ENCODE measurements at places on chromosomes 1 and 21.
A peak's percentile ranks its signal among the peaks of the same experiment; 100 is the strongest.

- no peak for DNase-seq
Observed at GRCh38 chr1:57633881-57634280, 210.0 kb upstream of the DAB1 start.

- no peak for DNase-seq
Observed at GRCh38 chr1:55747408-55747841, 532.3 kb upstream of the USP24 start.

DNA sequence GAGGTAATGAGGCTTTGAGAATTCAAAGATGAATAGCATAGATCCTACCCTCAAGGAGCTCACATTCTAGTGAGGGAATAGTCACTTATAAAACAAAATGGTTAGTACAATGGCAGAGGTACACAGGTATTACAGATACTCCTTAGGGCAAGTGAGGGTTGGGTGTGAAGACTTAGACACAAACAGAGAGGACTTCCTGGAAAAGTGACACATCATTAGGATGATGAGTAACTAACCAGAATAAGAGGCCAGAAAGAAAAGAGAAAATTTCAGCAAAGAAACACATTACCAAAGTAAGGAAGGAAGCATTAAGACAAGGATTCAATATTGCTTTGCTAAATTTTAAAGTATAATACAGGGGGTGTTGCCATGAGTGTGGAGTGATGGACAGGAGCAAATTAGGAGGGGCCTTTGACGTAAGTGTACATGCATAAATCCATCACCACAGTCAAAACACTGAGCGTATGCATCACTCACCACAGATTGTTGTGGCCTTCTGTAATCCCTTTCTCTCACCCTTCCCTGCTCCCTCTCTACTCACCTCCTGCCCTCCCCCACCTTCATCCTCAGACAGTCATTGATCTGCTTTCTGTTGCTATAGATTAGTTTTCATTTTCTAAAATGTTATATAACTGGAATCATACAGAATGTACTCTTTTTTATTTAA, 7.9 kb downstream of the CD53 start:
- no peak for DNase-seq

DNA sequence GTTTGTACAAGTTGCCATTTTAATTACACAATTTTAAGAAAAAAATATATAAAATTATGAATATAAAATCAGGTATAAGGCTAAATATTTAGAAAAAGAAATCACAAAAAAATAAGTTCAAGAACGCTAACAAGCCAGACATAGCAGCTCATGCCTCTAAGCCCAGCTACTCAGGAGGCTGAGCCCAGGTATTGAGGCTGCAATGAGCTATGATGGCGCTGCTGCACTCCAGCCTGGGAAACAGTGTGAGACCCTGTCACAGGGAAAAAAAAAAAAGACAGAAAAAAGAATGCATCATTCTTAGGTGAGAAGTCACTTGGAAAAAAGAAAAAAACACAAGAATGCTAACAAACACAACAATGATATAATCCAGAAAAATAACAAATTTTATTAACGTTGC, 112.3 kb upstream of the PRDX6 start:
- no peak for DNase-seq

GRCh38 chr1:118217141-118217838, 32.3 kb upstream of the SPAG17 start:
- no peak for DNase-seq

DNA sequence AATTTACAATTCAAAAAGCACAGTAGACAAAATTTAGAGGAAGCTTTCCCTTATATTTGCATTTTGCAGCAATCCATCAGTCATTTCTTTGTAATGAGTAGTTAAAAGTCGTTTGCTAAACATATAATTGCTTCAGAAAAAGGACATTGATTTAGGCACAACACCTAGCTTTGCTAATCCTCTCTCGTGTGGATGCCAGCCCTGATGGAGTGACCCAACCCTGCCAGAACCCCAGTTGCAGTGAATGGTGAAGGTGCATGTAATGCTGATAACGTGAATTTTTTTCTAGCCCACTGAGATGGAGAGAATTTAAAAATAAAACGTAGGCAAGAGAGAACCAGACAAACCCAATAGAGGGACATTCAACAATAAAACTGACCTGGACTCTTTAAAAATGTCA, 263.4 kb downstream of the GRIK1 start:
- peak; percentile 86 for DNase-seq

GRCh38 chr1:241163363-241163762, 193.6 kb downstream of the RGS7 start:
- no peak for DNase-seq

- peak; percentile 37 for DNase-seq
Observed at GRCh38 chr1:221527302-221527701, 214.6 kb downstream of the DUSP10 start.

DNA sequence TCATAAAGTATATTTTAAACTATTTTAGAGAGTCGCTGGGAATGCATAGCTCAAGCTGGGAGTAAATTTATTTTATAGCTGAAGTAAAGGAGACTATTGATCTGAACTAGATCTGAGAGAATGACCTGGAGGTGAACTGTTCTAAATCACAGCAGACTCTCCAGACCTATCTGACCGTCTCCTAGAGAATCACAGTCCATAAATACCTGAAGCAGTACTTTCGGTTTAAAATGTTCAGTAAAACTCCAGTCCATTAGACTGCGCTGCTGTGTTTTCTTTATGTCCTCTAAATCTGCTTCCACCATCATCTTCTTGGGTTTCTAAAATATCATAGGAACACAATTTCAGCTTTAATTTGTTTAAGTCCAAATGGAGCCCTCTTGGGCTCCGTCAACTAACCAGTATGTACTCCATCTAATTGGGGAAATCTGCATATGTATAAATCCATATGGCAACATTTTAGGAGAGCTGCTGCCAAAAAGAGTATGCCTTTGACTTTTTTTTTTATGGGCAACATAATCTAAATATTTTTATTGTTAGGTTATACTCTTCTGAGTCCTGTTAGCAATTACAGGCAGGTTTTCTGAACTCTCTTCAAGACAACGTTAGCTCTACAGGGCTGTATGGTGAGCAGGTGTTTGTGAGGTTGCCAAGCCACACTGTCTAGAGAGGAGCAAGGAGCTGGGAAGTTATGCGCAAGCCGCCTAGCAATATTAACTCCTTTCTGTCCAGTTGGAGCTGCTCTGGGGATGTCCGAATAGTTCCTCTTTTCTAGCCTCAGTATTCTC, 111.2 kb downstream of the SPAG17 start:
- DNase-seq: no peak

GRCh38 chr1:21946836-21947587, 9.9 kb upstream of the HSPG2 start:
- DNase-seq: no peak

DNA sequence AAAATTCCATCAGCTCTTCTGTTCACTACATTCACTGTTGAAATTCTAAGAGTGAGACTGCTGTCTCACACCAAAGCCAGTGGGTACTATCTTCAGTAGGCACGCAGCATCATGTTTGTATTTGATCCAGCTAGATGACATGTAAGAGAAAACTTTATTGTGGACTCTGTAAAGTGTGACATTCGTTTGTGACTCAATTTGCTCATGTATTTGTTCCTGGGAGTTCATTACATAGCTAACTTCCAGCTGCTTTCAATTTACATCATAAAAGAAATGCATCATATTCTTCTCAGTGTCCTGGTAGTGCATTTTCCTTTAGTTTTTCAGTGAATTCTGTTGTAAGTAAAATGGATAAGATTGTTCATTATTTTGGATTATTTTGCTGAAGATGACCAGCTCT, 31.4 kb downstream of the CTH start:
- peak; percentile 7 for DNase-seq

DNA sequence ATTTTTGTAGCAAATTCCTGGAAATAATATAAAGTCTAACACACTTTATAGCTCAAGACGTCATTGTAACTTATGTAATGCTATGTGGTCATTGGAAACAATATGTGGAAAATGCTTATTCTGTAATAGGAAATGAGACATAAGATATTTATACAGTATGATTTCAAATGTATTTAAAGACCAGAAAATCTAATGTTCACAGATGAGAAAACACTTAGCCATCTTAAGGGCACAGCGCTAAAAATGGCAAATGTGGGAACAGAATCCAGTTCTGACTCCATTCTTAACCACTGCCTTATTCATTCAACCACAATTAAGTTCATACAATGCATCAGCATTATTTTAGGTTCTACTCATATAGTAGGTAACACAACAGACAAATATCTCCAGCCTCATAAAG, 12.5 kb downstream of the CSDE1 start:
- DNase-seq: no peak

DNA sequence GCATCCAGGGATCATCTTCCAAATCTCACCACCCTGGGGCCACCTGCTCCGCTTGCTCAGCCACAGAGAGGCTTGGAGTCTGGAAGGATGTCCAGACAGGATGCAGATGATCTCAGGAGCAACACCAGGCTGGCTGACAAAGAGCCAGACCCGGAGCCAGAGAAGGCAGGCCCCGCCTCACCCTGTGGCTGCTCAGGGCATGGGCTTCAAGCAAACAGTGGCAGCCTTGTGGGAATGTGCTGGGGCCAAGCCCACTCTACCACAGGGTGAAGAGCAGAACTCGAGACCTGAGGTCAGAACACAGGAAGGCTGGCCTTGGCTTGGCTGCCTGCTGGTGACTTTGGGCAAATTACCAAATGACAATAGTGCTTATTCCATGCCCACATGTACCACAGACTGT, 45.5 kb downstream of the MRPL37 start:
- DNase-seq: no peak

- no peak for DNase-seq
Observed at GRCh38 chr1:25873120-25873519, 2.4 kb downstream of the PAQR7 start.
